ENCODE measurements at places on chromosomes 7 and 10.

DNA sequence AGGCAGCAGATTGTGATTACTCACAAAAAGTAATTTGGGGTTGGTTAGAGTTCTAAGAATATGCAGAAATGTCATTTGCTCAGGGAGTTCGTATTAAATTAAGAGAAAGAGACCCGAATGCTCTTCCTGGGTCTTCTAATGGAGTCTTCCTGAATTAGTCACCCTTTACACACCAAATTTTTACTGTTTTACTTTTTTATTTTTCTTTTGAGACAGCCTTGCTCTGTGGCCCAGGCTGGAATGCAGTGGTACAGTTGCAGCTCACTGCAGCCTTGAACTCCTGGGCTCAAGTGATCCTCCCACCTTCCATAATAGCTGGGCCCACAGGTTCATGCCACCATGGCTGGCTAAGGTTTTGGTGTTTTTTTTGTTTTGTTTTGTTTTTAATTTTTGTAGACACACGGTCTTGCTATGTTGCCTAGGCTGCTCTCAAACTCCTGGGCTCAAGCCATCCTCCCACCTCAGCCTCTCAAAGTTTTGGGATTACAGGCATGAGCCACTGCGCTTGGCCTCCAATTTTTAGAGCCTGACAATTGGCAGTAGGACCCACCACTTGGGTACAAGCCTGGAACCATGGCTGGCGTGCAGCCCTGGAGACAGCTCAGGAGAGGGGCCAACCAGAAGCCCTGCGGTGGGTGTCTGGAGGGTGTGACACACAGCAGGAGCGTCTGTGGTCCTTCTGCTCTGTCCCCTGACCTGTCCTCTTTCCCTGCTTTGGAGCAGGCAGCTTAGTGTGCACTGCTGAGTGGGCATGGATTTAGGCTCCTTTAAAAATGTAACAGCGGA, 16.4 kb upstream of the BHLHA15 start:
- DNase-seq = no peak

DNA sequence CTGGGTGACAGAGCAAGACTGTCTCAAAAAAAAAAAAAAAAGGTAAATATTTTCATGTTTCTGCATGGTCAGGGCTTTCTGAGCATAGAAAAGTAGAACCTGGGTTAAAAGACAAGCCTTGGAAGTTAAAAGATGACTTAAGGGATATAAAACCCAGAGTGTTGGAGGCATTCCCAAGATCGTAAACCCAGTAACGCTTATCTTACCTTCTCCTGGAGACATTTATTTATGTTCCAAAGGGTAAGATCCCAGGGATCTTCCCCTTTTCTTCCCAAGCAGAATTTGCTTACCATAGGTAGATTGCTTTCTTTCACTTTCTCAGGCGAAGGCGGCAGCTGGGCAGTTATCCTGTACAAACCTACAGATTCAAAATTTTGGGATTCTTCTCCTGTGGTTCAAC, 22.2 kb downstream of the SUGCT start:
- no peak for DNase-seq

GRCh38 chr10:122530177-122530576, 30.4 kb upstream of the DMBT1 start:
- DNase-seq = no peak

DNA sequence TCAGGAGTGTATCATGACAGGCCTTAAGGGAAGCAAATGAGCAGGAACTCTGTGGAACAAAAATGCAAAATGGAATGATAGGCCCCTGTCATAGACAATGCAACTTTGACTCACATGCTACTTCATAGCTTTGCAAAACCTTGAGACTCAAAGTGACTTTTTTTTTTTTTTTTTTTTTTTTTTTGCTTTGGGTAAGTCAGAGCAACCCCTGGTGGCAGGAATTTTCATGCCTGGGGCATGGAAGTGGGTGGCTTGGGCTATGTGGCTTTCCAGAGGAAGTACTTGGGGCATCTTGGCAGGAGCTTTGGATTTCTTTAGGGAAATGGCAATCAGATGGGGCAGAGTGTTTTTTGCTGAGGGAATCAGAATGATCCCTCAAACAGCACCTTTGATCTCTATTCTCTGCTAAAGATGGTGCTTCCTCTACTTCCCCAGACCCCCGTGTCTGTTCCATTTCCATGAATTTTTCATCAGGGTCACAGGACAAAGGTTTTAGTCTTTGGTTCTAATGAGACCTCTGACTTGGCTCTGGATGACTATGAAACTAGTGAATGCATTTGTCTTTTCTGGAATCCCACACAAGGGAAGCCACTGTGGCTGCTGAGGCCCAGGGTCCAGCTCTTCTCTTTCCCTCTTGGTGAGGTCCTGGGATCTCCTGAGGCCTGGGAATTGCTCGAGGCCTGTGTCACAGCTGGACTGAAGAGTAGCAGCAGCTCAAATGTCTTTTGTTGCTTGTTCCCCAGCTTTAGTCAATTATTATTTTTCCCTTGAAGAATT, 62.8 kb downstream of the TACC2 start:
- DNase-seq = peak; percentile 60

- DNase-seq = no peak
Measured at GRCh38 chr7:23956772-23957576, 247.0 kb downstream of the STK31 start.

DNA sequence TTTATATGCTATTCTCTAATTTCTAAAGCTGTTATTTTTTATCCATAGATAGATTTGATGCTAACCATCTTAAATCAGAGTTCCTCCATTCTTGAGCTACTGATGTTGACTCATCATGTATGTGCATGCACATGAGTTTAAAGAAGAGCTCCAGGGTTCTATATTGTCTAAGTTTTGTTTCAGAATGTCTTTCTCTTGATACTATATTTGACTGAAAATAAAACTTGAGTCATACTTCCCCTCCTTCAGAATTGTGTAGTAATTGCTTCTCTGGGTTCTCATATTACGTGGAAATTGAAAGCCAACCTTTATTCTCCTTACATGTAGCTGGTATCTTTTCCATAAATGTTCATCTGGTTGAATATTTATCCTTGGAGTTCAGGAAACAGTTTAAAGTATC, 89.4 kb downstream of the LRRTM3 start:
- no peak for DNase-seq

GRCh38 chr10:119470920-119471702, 71.4 kb downstream of the RGS10 start:
- DNase-seq = no peak

DNA sequence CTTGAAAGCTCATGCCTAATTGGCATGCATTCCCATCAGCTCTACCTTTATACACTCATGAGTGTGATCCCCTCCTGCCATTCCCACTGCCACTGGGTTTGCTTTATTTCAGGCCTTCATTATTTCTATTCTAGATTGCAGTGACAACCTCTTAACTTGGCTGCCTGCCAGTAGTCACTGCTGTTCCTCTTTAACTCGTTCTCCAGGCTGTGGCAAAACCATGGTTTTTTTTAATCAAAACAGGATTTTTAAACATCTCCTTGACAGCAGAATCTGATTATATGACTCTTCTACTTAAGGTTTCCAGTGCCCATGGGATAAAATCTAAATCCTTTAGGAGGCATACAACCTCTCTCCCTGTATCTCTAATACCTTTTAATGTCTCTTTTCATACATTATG, 223.7 kb upstream of the PCDH15 start:
- no peak for DNase-seq

DNA sequence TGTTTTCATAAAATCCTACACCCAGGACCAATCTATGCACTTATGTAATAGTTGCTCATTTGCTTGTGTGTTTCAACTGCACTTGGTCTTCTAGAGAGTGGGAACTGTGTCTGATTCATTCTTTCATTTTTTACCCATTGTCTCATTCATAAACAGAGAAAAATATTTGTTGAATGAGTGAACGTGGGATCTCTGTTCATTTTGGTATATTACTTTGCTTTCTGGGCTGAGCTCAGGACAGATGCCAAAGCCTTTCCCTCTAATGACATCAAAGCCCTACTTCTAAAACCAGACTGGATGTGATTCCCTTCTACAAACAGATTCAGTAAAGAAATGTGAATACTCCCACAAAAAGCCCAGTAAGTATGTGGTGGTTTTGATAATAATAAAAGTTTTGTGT, 145.2 kb downstream of the ST7 start:
- no peak for DNase-seq

DNA sequence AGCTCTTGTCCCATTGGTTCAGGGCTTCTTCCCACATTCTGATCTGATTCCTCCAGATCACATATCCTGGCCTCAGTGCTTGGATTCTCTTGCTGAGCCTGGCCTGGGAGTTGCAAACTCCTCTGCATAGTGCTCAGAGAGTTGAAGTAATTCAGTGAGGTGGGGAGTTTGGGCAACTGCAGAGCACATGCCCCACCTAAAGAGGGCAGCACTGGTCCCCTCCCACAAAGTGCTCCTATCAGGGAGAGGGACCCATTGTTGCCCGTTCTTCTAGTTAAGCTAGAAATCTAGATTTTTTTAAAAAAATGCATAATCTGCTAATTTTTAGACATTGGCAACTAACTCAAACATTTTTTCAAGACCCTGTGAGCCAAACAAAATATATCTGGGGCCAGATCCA, 45.1 kb downstream of the CHN2 start:
- DNase-seq = peak; percentile 35

- DNase-seq = no peak
Measured at GRCh38 chr7:66296001-66296521, 90.9 kb downstream of the TPST1 start.

- no peak for DNase-seq
Measured at GRCh38 chr10:73131913-73132686, 21.8 kb downstream of the NUDT13 start.

DNA sequence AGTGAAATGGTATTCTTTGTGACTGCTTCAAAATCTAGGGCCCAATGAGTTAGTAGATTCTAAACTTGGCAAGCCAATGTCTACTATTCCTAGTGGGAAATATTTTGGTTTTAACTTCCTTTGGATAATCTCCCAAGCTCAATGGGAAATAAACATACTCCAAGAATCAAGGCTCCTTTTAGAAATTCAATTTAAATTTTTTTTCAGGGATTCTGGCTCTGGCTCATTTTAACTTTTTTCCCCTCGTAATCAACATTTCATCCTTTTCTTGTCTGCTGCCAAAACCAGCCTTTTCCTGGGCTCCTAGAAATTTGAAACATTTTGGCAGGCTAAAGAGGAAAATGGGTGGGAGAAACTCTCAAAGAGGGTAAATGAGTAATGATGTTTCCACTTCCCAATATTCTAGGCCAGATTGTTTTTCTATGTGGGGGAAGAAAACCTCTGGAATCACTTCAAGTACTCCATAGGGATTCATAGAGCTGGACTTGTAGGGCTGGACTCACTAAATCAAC, 85.6 kb upstream of the AGR3 start:
- no peak for DNase-seq

DNA sequence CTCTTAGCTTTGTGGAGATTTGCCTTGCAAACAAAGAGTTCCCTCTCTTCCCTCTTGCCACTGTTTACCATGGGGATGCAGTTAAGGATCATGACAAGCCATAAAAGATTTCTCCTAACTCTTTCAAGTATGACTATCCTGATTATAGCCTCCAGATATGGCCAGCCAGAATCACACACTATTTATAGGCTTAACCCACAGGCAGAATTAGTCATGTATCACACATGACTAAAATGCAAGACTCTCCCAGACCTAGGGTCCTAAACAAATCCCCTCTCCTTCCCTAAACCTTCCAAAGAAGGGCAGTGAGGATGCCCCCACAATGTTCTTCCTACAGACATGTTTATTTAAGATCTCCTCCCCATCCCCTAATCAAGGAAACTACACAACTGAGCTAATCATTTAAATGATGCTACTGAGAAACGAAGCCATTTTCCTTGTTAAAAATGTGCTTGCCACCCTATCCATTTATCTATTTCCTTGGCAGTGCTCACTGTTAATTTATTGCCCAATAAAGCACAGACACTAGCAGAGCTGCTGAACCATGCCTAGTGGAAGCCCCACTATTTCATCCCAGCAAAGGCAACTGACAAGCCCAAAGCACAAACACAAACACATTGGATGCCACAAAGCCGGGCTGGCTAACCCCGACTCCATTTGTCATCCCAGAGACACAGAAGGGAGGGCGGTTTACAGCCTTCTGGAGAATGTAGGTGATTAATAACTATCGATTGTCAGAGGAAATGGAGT, 363.4 kb downstream of the KCNMA1 start:
- no peak for DNase-seq

GRCh38 chr7:100837099-100837836, 9.9 kb upstream of the EPHB4 start:
- DNase-seq = peak; percentile 83

GRCh38 chr10:15869935-15870334, 9.6 kb upstream of the MINDY3 start:
- no peak for DNase-seq

DNA sequence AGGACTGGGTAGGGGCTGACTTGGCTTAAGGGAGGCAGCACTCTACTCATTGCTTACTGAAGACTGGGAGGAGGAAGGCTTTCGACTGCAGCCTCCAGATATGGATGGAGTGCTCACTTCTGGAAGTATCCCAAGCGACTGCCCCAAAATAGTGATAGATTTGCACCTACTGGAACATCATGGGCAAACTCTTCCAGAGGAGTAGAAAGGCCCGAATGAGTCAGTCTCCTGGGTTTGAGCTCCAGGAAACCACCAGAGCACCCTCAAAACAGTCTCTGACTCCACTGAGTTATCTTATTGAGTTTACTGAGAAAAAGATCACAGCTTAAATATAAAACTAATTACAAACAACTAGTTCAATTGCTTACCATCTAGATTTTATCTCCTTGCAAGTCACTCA, 37.2 kb upstream of the PDLIM1 start:
- DNase-seq = no peak

DNA sequence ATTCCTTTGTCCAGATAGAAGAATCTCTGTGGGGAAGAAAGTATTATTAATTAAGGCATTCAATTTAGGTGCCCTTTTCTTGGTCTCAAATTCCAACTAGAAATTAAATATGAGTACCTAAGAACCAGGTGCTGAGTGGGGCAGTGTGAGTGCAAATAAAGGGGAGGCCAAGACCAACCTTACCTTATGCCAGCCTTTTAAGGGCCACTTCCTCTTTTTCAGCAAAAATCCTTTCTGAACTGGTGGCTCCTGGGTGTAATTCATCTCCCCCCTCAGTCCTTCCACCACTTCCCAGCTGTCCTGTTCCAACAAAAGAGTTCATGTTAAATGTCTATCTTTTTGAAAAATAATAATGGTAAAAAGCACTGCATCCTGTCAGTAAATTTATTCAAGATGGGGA, 108.2 kb downstream of the OSBPL3 start:
- DNase-seq = no peak

GRCh38 chr7:77563275-77563674, 26.2 kb downstream of the PTPN12 start:
- no peak for DNase-seq

- no peak for DNase-seq
Measured at GRCh38 chr7:20083781-20084180, 133.4 kb downstream of the MACC1 start.

DNA sequence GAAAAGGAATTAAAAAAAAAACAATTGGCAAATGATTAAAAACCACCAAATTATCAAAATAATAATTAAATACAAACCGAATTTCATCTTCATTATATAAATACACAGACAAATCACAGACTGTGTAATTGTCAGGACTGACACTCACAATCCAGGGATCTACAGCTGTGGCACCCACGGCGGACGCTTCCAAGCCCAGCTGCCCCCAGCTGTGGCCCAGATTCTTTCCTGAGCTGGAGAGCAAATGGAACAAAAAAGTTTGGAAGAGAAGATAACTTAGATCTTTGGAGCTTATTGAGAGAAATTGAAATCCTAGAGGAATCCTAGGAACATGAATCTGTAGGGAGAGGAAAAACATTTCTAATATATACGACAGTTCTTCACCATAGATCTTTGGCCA, 316.1 kb downstream of the OTUD1 start:
- DNase-seq = no peak
